ENCODE measurements at places on chromosomes 5 and 9. TPM values are rescaled to one million over a fixed set of nuclear protein-coding genes. Genes with fewer than 3 reads are reported as not detected.

- DNase-seq: no peak
Observed at GRCh38 chr9:94805051-94805489, 78.6 kb downstream of the AOPEP start.

- DNase-seq: no peak
Observed at GRCh38 chr5:154331232-154331631, 114.6 kb upstream of the SAP30L start.

- no peak for DNase-seq
Observed at GRCh38 chr9:111854799-111855198, 41.8 kb upstream of the UGCG start.

DNA sequence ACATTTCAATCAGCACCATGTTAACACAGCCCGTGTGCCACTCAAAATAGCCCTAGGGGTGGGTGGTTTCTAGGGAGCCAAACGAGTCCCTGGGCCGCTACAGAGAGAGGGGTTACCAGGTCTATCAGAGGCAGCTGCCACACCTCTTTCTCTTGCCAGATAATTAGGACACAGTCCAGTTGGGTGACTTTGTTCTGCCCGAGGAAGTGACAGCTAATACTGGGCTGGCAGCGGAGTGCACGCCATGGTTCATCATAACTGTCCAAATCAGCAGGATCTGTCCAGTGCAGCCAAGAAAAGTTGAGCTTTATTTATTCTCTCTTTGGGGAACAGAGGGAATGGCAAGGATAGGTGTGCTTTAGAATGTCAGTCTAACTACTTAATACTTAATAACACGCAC is 583.8 kb downstream of the BRINP1 start:
- no peak for DNase-seq

- no peak for DNase-seq
Observed at GRCh38 chr5:154794525-154795234, 39.5 kb downstream of the LARP1 start.

DNA sequence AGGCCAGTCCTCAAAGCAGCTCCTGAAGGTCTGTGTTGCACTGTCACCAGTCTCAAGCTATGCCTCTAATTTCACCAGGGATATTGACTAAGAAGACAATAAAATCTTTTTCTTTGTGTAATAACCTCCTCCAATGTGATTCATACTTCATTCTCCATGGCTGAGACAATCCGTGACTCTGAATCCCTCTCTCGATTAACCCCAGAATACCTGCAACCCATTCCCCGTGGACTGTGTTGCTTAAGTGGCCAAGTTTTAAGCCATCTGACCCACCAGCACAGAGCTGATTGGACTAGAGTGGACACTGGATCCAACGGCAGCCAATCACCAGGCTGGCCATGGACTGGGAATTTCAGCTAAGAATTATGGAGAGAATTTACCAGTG is 5.4 kb upstream of the CCIN start:
- DNase-seq: no peak

GRCh38 chr5:39340506-39340905 is 23.8 kb downstream of the C9 start:
- DNase-seq: no peak

Gene PCDHAC2
- not detected for total RNA-seq
